ENCODE measurements at places on chromosomes 7 and 10.

DNA sequence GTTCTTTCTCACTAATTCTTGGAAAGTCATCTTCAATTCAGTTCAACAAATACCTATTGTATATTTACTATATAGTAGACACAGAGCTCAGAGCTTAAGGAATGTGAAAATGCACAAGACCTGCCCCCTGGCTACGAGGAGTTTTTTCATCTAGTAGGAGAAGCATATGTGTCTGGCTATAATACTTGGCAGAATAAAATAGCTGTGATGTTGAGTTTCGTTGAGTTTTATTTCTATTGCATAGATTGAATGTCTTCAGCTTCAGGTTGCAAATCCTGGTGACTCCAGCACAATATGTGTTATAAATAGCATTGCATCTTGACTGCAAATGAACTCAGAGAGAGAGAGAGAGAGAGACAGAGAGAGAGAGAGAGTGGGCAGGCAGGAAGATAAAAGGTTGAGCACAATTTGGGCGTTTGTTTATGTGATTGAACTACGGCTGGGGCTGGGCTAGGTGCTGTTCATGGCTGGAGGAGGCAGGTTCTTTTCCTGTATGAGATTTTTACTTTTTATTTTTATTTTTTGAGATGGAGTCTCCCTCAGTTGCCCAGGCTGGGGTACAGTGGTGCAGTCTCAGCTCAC lies 229.6 kb downstream of the GALNT17 start:
- no peak for DNase-seq

DNA sequence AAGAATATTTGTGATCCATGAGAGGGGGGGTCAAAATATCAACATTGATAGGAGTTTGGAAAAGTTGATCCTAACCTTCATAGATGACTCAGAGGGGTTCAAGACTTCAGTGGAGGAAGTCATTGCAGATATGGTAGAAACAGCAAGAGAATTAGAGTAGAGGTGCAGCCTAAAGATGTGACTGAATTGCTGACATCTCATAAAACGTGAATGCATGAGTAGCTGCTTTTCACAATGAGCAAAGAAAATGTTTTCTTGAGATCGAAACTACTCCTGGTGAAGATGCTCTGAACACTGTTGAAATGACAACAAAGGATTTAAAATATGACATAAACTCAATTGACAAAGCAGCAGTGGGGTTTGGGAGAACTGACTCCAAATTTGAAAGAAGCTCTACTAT lies 700.7 kb upstream of the FZD8 start:
- no peak for DNase-seq

DNA sequence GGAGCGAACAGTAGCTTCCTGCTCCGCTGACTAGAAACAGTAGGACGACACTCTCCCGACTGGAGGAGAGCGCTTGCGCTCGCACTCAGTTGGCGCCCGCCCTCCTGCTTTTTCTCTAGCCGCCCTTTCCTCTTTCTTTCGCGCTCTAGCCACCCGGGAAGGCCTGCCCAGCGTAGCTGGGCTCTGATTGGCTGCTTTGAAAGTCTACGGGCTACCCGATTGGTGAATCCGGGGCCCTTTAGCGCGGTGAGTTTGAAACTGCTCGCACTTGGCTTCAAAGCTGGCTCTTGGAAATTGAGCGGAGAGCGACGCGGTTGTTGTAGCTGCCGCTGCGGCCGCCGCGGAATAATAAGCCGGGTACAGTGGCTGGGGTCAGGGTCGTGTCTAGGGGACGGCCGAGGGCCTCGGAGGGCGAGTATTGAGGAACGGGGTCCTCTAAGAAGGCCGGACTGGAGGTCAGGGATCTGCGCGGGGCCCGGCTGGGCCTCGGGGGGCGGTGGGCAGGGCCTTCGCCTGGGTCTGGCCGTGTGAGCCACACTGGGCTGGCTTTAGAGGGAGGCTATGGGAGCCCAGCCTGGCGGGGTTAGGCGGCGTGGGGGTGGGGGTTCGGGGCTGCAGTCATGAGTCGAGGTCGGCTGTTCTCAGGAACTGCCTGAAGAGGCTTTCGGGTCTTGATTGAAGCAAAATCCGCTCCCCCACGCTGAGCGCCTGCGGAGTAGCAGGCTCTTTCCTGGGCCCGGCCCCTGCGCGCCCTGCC lies at the start of gene CDK1:
CDK1 (plus strand) TSS at position 265 of the 757 bp plus-strand sequence. CDS start 1,688 bp downstream, outside the sequence.
- DNase-seq = peak; percentile 89

- DNase-seq = no peak
These were observed 78.1 kb upstream of the RHEB start for GRCh38 chr7:151597541-151598444.

DNA sequence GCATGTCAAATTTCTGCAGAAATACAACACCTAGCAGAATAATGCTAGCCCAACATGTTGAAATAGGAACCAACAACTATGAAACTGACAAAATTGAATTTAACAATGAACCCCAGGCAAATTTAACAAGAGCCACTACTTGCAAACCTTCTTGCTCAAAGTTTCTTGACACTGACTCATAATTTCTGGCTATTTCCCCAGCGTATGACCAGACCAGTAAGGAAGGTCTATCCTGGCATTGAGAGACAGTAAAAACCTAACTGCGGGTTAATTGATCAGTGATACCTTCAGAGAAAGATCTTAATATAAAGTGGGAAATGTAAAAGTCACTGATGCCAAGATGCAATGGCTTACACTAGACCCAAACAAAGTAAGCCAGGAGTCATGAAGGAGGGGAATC lies 510.1 kb downstream of the ARL4A start:
- no peak for DNase-seq

DNA sequence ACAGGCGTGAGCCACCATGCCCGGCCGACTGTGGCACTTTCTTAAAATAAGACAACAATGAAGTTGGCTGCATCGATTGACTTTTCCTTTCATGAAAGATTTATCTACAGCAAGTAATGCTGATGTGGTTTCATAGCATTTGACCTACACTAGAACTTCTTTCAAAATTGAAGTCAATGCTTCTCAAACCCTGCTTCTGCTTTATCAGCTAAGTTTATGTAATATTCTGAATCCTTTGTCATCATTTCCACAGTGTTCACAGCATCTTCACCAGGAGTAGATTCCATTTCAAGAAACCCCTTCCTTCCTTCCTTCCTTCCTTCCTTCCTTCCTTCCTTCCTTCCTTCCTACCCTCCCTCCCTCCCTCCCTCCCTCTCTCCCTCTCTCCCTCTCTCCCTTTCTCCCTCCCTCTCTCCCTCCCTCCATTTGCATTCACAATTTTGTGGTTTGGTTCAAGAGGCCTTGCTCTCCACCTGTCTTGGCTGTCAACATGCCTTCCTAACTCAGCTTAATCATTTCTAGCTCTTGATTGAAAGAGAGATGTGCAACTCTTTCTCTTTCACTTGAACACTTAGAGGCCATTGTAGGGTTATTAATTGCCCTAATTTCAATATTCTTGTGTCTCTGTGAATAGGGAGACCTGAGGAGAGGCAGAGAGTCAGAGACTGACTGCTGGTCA lies 52.1 kb downstream of the HDAC9 start:
- no peak for DNase-seq

GRCh38 chr7:90693939-90694338 lies 97.8 kb downstream of the CDK14 start:
- DNase-seq = no peak

DNA sequence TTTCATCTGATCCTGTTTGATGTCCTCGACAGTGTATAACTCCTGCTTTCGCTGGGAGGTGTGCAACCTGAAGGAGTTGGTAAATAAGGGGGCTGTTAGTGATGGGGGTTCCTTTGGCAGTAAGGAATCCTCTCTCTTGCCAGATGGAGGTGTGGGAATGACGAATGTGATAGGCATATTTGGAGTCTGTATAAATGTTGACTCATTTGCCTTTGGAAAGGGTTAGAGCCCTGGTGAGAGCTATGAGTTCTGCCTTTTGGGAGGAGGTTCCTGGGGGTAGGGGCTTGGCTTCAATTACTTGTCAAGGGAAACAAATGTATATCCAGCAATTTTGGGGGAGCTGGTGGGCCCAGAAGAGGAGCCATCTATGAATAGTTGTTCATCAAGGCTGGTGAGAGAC lies 11.4 kb upstream of the CHST3 start:
- DNase-seq = no peak

DNA sequence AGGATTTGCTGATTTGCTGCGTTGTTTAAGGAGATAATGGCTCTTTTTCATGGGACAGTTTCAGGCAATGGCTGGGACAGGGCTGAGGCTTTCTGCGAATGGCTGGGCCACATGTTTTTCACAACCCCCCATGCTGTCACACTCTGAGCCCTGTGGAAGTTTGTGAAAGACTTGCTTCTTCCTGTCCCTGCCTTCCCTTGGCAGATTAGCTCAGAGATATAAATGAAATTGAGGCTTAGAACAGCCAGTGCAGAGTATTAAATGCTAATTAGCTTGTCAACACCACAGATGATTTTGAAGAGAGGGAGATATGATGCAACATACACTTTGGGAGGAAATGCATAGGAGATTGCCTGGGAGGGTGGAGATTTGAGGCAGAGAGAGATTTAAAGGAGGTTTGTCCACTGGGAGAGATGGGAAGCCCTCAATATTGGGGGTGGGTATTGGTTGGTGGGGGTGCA lies 232.0 kb downstream of the SH2D4B start:
- DNase-seq = no peak

DNA sequence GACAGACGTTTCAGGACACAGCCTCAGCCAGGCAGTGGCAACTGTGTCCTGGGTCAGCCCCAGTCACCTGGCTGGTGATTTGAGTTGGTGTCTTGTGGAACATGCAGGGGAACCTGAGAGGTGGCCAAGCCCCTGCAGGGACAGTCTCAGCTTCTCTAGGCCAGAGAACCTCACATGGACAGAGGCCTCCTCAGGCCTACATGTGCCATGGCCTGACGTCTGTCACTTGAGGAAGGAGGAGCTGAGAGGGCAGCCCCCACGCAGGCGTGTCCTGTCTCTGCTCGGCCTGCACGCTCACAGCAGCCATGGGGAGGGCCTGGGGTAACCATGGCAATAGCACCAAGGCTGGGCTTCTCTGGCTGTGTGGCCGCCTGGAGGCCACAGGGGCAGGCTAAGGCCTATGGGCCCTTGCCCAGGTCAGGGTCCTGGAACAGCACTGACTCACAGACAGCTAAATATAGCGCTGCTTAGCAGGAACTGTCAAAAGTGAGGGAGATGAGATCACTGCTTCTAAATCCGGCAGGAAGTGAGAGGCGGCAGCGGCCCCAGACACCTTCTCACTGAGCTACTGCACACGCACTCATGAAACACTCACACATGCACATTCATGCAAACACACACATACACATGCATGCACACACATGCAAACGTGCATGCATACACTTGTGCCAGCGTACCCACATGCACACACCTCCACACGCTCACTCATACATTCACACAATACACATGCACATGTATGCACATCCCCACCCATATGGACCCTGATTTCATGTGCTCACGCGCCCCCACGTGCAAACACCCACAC lies 57.0 kb downstream of the YKT6 start:
- peak; percentile 11 for DNase-seq

- no peak for DNase-seq
These were observed 73.3 kb upstream of the RHEB start for GRCh38 chr7:151592868-151593486.

- no peak for DNase-seq
These were observed 80.2 kb upstream of the MSRB2 start for GRCh38 chr10:23015021-23015707.

DNA sequence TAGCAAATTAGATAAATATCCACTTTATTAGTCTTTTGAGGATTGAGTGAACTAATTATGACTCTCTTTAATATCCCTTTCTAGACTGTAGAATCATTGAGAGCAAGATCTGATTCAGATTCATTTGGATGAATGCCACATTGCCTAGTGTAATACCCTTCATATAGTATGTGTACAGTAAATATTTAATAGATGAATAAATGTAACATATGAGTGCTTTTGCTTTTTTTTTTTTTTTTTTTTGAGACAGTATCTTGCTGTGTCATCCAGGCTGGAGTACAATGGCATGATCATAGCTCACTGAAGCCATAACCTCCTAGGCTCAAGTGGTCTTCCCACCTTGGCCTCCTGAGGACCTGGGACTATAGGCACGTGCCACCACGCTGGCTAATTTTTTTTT lies 14.8 kb downstream of the SAMD8 start:
- no peak for DNase-seq

- no peak for DNase-seq
These were observed 249.7 kb downstream of the TNS3 start for GRCh38 chr7:47332213-47332612.

DNA sequence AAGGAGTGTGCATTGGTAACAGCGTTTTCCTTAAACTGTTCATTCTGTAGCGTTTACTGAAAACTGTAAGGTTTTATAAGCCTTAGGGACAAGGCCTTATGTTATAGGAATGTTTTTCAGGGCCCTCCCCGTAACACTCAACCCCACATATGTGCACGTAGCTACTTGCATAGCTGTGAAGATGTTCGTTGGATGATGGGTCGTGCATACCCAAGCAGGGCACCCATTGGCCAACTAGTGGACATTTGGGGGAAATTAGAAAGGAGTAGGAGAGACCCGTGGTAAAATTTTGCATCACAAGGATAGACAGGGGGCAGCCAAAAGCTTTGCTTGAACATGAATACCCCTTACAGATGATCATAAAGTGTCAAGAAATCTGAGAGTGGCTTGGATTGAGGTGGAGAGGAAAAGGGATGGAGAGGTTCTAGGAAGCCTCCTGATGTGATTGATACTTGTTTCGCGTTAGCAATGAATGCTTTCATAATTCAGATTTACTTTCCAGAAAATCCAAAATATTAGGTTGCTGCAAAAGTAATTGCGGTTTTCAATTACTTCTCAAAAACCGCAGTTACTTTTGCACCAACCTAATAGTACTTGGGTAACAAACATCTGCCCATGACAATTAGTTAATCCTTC lies 878 bp downstream of the SEC61A2 start:
- DNase-seq = peak; percentile 6

DNA sequence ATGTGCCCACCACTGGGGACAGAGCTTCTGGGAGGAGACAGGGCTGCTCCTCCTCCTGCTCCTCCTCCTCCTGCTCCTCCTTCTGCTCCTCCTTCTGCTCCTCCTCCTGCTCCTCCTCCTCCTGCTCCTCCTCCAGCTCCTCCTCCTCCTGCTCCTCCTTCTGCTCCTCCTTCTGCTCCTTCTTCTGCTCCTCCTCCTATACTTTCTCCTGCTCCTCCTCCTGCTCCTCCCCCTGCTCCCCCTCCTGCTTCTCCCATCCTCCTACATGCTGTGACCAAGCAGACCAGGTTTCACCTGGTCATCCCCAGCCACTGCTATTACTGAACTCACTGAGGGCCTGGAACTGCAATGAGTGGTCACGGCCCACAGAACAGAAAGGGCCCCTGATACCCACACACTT lies 154.0 kb upstream of the PPP2R2D start:
- no peak for DNase-seq

- DNase-seq = no peak
These were observed 300.1 kb downstream of the PTEN start for GRCh38 chr10:88163572-88163971.

GRCh38 chr10:124971276-124971675 lies 29.4 kb downstream of the ZRANB1 start:
- no peak for DNase-seq

DNA sequence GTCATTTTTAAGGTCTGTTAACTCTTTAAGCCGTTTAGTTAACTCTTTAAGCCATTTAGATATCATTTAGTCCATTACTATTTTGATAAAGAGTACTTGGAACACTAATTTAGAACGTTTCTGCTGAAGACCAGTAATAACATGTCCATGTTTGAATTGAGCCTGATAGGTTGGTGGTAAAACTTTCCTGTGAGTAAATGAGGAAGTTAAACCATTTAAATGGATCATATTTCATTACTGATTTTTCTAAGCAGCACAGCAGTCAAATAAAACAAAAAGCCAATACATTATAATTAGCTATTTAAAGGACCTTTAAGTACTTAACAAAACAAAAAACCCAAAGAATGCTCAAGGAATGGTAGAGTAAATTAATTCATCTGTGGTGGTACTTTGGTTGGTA lies 29.4 kb downstream of the PHTF2 start:
- DNase-seq = no peak
